ENCODE measurements at places on chromosomes 5 and 9.

- DNase-seq, result no peak
These were observed 189.2 kb upstream of the NR4A3 start for GRCh38 chr9:99632349-99633038.

- no peak for DNase-seq
These were observed 461.4 kb upstream of the ST8SIA4 start for GRCh38 chr5:101364469-101364868.

- DNase-seq, result no peak
These were observed 442.5 kb upstream of the ARRDC3 start for GRCh38 chr5:91825618-91826017.

DNA sequence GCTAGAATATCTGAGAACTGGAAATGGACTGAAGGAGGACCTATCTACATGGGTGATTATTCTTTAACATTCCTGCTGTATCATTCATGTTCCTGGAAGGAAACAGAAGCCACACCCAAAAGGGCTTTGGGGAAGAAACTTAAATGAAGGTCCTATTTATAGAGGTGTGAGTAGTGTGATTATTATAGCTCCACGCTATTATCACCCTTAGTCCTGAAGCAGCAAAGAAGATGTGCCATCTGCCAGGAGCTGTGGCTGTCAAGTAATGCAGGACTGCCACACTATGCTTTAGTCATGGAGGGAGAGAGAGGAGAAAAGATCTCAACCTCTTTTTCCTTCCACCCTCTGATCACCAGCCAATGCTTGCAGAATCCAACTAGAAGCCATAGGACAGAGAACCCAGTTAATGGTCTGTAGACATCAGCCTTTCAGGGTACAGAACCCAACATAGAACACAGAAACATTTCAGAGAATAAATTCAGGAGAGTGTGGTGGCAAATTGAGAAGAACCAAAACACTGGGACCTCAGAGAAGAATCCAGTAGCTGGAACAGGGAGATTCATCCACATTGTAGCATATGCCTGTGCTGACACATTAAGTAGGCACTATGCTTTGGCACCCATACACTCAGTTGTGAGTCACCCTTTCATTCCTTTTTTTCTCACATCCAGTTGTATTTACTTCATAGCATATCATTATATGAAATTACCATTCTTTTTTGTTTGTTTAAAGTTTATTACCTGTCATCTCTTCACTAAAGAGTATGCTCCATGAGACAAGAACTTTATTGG lies 21.0 kb upstream of the RNF180 start:
- no peak for DNase-seq

Data from activated CD4-positive, alpha-beta T cell treated with anti-CD3 and anti-CD28 coated beads, Interleukin-2, amount 50 U/mL, for 24 hours (primary cell).